Fibroblast of skin of right quadriceps (primary cell): ENCODE measurements at places on chromosomes 11 and 22.
A peak's percentile ranks its signal among the peaks of the same experiment; 100 is the strongest.

DNA sequence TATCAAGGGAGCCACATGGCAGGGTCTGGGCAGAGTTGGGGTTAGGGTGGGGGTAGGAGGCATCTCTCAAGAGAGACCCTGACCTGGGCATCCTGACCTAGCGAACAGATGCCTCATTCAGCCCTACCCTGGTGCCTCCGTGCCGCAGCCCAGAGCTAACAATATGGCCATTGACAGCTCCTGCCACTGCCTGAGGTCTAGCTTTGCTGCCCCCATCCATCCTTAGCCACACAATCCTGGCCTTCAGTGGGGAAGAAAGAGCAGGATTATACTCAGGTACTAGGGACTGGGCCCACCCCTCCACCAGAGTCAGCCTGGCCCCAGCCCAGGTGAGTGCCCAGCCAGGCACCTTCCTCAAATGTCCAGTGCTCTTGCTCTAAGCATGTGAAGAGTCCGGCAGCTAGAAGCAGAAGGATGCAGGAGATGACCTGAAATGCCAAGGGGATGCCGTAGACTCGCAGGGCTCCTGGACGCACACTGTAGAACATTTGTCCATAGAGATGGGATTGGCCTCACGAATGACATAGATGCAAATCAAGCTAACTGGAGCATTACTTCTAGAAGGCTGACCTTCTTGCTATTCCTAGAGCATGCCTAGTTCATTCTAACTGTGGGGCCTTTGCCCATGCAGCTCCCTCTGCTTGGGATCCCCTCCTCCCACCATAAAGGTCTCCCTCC lies 13.3 kb upstream of the SERPINH1 start:
- no peak for DNase-seq

GRCh38 chr11:14974515-14975251 lies 2.5 kb upstream of the CALCA start:
- no peak for DNase-seq

- DNase-seq: no peak
These were observed 76.9 kb upstream of the B3GAT1 start for GRCh38 chr11:134488913-134489312.

GRCh38 chr22:39522567-39523300 lies 2.4 kb downstream of the ATF4 start:
- DNase-seq: peak; percentile 65

GRCh38 chr11:73206801-73207200 lies 11.3 kb upstream of the P2RY2 start:
- DNase-seq: no peak

DNA sequence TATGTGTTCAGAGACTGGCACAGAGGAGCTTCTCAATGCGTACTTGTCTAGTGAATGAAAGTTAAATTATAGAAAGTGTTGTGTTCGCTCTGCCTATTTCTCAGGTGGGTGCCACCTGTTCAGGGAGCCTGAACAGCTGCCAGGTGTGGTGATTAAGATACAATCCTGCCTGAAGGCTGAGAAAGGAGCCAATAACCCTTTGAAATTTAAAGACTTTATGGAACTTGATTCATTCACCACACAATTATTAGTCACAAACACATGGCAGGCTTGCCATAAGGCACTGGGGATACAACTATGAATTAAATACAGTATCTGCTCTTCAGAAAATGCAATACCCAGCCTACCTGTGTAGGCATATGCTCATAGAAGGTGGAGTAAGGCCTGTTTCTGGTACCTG lies 92.9 kb upstream of the AMOTL1 start:
- DNase-seq: no peak

DNA sequence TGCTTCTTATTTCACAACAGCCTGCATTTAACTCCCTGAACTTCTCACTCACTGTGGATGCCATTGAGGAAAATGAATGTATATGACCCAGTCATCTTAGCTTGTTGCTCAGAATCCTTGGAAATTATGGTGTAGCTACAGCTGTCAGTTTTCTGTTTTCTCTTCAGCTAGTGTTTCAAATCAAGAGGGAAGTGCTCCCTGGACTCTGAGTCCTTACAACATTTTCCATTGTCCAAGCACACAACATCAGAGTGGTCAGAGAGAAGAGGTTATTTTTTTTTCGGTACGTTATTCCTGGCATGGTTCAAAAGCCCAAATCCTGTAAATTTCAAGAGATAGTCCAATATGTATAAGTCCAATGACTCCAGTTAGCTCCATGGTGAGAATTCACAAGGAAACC lies 23.6 kb downstream of the MS4A6A start:
- DNase-seq: no peak

GRCh38 chr22:39721206-39722031 lies 150.9 kb downstream of the CACNA1I start:
- no peak for DNase-seq

DNA sequence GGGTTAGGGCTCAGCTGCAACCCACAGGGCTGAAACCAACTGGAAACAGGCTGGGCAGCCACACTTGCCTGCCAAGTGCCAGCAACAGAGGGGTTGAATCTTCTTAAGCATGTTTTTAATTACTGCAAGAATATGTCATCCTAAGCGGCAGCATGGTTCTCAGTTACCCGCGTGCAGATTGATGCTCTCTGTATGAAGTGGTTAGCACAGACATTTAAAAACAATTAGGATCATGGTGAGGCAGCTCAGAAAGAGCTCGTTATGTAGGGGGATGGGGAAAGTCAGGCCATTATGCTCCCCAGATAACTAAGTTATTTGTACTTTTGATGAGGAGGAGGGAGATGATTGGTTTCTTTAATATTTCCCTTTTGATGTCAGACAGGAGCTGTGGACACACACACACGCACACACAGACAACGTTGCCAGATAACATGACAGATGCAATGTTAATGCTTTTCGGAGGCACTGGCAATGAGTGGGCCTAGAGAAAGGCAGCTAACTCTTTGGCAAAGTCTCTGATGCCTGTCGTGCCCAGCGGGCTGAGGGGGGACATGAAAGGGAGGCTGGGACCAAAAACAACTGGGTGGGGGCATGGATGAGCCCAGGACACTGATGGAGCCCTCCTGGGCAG lies 389.7 kb downstream of the NXPE2 start:
- DNase-seq: peak; percentile 2

GRCh38 chr11:31817054-31817620 lies 6.0 kb upstream of the PAX6 start:
- no peak for DNase-seq

GRCh38 chr11:776561-777287 lies 563 bp downstream of the GATD1 start:
- DNase-seq: no peak

DNA sequence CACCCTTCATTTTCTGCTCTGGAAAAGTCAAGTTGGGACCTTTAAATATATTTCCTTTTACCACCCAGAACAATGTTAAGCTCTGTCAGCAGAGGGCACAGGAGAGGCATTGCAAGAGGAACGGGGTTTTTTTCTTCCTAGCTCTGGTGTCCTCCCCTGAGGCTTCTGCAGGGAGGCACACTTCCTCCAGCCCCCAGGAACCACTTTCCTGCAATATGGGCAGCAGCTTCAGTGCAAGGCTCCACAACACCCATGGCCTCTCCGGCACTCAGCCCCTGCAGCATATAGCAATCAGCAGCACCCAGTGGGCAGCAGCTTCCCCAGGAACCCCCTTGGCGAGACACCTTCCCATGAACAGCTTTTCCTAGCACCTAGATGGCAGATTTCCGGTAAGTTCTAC lies 101.4 kb downstream of the SYT9 start:
- peak; percentile 8 for DNase-seq

- no peak for DNase-seq
These were observed 5.5 kb upstream of the CYTH4 start for GRCh38 chr22:37276776-37277175.

GRCh38 chr11:57491371-57492061 lies 24.0 kb downstream of the SLC43A1 start:
- peak; percentile 24 for DNase-seq

GRCh38 chr22:30205281-30206115 lies 41.1 kb downstream of the LIF start:
- DNase-seq: peak; percentile 89

- DNase-seq: no peak
These were observed 14.1 kb upstream of the MIEF1 start for GRCh38 chr22:39487826-39488520.

- DNase-seq: no peak
These were observed 17.3 kb downstream of the COMMD9 start for GRCh38 chr11:36271794-36272407.

DNA sequence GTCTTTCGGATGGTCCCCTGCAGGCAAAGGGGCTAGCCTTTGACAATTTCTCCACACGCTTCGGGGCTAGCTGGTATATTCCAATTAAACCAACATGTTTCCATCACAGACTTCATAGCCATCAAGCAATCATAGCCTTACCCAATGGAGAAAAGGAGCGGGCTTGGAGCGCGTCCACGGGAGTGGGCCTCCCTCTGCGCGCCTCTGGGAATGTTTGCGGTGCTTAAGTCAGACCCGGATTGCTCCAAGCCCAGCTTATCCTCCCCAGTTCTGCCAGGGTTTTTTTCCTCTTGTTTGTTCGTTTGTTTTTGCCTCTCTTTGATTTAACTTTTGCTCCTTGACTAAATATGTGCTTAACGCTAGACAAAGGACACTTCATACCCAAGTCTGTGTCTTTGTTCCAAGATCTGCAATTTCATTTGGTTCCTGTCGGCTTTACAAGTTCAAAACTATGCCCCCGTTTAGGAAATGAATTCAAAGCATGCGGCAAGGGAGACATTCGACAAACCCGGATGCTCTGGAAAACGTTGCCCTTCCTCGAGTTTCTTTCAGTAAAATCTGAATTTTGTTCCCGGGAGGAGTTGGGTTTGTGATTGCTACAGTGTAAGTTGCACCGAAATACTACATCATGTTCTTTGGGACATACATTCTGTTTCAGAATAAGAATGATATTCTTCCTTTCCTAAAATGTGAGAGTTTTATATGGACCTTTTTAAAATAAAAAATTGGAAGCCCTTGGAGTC lies 1.0 kb upstream of the GLB1L2 start:
- no peak for DNase-seq

DNA sequence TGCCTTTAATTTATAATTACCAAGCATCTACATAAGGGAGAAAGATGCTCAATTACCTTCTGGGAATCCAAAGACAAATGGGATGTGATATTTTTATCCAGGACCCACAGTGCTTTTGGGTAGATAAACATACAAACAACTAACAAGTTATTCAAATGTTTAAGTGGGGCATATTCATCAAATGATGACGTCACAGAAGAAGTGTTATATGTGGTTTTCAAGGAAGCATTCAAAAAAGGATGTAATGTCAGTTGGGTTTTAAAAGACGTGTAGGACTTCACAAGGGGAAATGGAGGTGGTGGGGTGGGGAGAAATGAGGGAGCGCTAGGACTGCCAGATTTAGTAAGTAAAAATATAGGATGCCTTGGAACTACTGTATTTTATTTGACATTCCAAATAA lies 915.9 kb downstream of the KCNA4 start:
- no peak for DNase-seq

- DNase-seq: no peak
These were observed 67.0 kb downstream of the MIAT start for GRCh38 chr22:26724414-26724813.

- no peak for DNase-seq
These were observed 4.0 kb downstream of the LRRC75B start for GRCh38 chr22:24588757-24589481.

DNA sequence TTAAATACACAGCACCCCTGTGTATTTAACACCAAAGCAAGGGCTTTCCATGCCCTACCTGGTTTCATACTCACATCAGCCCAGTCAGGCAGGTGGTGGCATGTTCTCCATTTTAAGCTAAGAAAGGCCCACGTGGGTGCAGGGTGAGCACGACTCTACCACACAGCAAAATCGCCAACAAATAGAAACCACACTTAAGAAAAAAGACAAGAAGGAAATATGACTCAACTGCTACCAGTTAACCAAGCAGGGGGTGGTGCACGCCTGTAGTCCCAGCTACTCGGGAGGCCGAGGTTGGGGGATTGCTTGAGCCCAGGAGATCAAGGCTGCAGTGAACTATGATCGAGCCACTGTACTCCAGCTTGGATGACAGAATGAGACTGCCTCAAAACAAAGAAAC lies 35.2 kb upstream of the TFIP11 start:
- DNase-seq: no peak

DNA sequence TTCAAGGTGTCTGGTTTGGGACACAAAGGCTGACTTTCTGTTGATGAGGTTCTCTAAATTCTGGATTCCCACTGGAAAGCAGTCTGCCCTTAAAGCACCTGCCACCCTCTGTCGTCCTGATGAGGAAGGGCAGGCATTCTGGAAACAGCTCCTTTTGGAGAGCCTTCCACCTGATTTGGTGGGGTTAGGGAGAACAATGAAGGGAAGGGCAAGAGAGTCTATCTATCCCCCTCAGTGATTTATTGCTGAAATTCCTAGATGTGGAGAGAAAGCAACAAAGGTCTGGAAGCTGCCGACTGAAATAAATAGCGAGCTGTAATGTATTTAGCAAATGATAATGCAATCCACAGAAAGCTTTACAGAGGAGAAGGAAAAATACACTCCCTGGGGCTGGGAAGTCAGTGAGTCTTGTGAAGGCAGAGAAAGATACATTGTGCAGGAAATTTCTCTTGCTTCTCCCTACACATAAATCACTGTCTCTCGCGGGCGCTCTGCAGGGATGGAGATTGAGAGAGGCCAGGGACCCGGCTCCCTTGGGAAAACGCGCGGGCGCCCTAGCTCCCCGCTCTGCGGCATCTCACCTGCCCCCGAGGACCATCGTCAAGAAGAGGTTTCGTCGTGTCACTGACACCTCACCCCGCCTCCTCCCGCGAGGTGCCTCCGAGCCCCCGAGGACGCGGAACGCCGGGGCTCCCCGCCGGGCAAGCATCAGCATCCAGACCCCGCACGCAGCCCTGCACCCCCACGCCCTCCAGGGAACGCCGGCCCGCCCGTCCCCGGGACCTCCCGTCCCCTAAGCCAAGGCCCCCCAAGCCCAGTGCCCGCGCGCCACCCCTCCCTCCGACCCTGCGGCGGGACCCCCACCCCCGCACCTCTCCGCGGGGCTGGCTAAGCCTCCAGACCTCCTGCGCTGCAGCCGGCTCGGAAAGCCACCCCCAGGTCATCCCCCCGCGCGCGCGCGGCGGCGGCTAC lies 673 bp downstream of the CDON start:
- peak; percentile 29 for DNase-seq

DNA sequence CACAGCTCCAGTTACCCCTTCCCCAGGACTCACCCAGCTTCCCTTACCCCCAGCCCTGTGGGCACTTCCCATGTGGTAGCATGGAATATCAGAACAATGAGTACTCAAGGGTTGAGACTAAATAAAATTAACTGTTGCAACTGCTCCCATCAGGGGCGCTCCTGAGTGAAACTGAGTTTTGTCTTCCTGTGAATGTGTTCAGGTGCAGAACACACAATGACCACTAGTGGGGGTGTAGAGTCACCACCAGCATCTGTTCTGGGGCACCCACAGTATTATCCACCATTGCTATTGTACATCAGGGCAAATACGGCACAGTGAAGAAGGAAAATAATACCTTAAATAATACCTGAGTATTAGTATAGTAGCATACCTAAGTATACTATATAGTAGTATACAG lies 689.7 kb downstream of the TBC1D22A start:
- no peak for DNase-seq

DNA sequence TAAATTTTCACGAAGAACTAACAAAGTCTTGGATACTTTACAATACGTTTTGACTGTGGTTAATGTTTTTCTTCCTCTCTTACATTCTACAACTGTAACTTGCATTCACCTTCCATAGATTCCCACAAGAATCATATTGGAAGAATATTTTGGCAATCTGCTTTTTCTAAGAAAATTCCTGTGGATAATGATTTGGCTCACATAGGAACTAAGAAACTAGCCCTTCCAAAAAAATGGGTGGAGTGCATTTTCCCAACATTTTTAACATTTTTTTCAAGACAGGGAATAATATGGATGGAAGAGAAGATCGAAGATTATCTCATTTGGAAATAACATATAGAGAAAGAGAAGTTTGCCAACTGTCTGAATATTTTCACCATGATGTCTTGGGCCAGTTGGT lies 256.9 kb upstream of the POU2AF2 start:
- DNase-seq: peak; percentile 55
